ENCODE measurements at places on chromosomes 4 and X.

DNA sequence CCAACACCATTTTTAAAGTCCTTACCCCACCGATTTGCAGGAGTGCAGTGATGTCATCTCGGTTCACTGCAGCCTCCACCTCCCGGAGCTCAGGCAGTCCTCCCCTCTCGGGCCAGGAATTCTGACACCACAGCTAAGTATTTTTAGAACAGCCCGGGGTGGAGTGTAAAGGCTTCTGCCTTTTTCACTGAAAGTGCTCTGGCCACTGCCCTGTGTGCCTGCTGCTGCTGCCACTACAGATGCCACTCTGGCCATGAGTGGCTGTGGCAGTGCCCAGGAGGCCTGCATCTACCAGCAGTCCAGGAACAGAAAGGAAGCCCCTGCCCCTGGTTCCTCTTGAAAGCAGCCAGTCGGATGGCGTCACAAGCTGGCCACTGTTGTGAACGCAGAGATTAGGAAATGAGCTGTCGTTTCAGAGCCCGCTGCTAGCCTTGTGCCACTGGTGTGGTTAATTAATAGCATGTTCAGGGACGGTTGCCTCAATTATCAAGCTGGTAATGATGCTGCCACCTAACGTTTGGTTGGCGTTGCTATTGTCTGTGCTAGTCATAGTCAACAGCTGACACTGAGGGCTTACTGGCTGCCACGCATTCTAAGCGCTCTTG lies 23.6 kb upstream of the TBC1D14 start:
- peak; percentile 93 for DNase-seq

DNA sequence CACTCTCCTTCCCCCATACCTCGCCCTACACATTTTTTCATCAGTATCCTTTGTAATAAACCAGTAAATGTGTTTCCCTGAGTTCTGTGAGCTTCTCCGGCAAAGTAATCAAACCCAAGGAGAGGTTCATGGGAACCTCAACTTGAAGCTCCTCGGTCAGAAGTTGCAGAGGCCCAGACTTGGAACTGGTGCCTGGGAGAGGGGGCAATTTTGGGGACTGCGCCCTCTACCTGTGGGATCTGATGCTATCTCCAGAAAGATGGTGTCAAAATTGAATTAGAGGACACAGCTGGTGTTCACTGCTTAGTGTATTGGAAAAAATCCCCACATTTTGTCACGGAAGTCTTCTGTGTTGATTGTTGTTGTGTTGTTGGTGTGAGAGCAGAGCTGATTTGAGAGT lies 70.6 kb downstream of the ATP11C start:
- no peak for DNase-seq

- DNase-seq = no peak
These were observed 22.8 kb downstream of the C4orf54 start for GRCh38 chr4:99634742-99635360.

DNA sequence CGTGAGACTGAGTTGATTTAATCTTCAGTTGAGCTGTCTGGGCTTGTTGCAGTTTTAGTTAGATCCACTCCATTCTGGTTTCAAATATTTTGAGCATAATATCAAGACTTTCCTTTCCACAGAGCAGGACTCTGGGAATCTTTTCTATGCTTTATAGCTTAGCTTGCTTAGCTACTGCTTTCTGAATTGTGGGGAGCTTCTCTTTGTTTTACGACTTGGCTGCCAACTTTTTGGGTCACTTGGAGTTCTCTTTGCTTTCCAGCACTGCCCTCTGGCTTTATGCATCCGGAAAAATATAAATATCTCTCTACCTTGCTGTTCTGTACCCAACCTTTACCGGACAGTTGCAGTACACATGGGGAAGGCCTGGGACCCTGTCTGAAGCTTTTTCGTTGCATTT lies 292.1 kb downstream of the STIM2 start:
- no peak for DNase-seq

DNA sequence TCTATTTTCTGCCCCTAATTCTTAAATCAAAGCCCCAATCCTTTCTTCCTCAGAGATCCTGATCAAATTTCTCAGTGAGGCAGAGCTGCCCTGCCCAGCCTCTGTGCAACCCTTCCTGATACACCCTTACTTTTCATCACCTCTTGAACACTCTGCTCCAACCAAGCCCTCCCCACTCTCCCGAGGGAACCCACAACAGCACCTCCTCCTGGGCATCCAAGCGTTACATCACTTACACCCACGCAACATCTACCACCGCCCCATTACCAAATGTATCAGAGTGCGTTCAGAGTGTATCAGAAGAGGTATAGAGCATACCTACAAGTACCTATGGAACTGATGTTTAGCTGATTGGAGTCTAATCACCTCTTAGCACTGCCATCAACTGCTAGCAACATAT lies 186.5 kb downstream of the RAP1GDS1 start:
- DNase-seq = peak; percentile 26

DNA sequence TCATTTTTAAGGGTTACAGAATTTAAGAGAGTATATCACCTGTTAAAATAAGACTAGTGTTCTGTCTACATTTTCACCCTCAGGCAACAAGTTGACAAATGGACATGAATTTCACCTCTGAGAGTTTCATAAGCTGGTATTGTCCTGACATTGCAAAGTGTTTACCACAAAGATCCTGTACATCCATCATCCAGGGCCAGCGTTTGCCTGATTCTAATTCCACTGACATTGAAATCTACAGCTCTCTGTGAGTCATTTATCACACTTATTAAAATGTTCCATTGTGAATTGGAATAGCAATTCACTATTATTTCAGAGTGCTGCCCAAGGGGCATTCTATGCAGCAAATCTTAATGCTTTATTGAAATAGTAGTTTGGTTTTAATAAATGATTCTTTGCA lies 1499.4 kb upstream of the PCDH7 start:
- no peak for DNase-seq

GRCh38 chr4:99811850-99812249 lies 4.8 kb upstream of the DAPP1 start:
- peak; percentile 74 for DNase-seq

- no peak for DNase-seq
These were observed 6.5 kb downstream of the P2RY4 start for GRCh38 chrX:70253377-70254062.

DNA sequence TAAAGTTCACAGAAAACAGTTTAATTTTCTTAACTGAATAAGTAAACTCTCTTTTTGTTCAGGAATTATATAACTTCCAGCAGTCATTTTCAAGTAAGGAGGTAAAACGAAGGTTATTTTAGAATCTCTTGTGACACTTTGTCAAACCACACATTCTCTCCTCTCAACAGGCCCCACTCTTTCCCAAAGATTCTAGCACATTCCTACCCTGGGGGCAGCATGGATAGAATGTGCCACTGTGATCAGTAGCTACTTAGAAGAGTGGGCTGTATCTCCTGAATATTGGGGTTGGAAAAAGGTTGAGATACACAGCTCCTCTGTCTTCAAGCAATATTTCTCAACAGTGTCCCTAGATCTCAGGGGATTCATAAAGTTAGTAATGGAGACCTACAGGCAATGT lies 157.6 kb downstream of the EMCN start:
- DNase-seq = no peak

DNA sequence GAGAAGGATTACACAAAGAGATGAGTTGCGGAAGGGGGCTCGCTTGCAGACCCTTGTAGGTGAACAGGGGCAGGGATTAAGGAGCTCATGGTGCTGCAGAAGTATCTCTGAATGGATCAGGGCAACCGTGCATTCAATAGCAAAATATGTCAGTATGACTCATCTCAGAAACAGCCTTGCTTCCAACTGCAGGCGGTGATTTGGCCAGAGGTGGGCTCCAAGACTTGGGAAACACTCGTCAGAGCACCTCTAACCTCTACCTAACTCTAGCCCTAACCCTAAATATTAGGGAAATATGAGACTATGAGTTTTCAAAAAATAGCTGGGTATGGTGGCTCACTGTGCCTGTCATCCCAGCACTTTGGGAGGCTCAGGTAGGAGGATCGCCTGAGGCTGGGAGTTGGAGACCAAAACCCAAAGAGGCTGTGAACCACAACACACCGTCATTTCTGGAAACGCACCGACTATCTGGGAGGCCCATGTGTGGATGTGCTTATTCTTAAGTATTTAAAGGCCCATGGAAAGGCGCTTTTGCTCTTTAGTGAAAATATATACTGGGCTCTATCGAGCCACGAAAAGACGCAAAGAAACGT lies 102.6 kb downstream of the DHRSX start:
- DNase-seq = no peak

- DNase-seq = peak; percentile 59
These were observed 32.9 kb upstream of the PGM2 start for GRCh38 chr4:37793562-37793961.

GRCh38 chr4:1477045-1477840 lies 71.0 kb upstream of the NKX1-1 start:
- DNase-seq = no peak

Data from hematopoietic multipotent progenitor cell treated with erythropoietin and hydrocortisone succinate and interleukin-3 and kit ligand, for 8 days (in vitro differentiated cells).